ENCODE measurements at places on chromosomes 4 and X. TPM values are rescaled to one million over a fixed set of nuclear protein-coding genes. Genes with fewer than 3 reads are reported as not detected.

RPL36A gene
- total RNA-seq, result 1,124 TPM

TRAPPC2 gene
- total RNA-seq, result 7.5 TPM

SMPX gene
- not detected for total RNA-seq

DRP2 gene
- 0.11 TPM for total RNA-seq

SATL1 gene
- not detected for total RNA-seq

MAGED2 gene
- 111 TPM for total RNA-seq

VSIG1 gene
- 0.70 TPM for total RNA-seq

RTL9 gene
- 0.08 TPM for total RNA-seq

Measured in hair follicular keratinocyte (primary cell).